ENCODE measurements at places on chromosomes 5 and 9.

DNA sequence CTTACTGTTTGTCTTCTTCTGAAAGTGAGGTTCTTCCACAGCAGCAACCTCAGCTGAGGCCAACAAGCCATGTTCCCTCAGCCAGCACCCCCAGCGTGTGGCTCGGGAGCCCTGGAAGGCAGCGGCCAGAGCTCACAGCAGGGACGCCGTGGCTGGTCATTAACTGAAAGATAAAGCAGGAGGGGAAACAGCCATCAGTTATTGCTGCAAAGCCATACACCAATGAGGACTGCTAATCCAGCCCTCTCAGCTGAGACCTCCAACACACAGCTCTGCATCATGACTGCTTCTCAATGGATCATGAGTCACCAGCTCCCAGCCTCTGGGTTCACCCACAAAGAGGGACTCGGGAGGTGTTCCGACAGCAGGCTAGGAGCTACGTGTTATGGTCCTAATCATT is 24.3 kb downstream of the ABCA1 start:
- DNase-seq: no peak

- DNase-seq: no peak
Measured at GRCh38 chr5:78915170-78915569, 69.9 kb downstream of the ARSB start.

GRCh38 chr9:126357074-126357473 is 30.4 kb downstream of the MVB12B start:
- DNase-seq: no peak

GRCh38 chr9:117644133-117644931 is 59.9 kb upstream of the TLR4 start:
- DNase-seq: peak; percentile 19

GRCh38 chr9:97615439-97616072 is 17.6 kb downstream of the TSTD2 start:
- peak; percentile 67 for DNase-seq

Data from CD8-positive, alpha-beta T cell (primary cell).